ENCODE measurements at places on chromosomes 12 and 14. TPM values are rescaled to one million over a fixed set of nuclear protein-coding genes. Genes with fewer than 3 reads are reported as not detected.

DNA sequence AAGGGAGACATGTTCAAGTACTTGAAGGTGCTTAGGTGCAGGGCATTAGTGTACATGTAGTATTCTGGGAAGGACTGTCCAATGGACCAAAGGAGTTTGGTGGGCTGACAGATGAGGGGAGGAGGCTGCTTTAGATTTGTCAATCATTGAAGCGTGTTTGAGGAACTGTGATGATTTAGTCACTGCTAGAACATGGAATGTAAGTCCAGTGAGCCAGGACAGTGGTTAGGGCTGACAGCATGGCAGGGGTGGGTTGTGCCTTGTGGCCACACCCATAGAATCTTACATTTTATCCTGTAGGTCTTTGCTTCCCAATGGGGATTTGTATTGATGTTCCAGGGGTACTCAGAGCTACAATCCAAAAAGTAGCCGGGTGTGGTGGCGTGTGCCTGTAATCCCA, 24.6 kb downstream of the DIP2B start:
- DNase-seq: no peak

DNA sequence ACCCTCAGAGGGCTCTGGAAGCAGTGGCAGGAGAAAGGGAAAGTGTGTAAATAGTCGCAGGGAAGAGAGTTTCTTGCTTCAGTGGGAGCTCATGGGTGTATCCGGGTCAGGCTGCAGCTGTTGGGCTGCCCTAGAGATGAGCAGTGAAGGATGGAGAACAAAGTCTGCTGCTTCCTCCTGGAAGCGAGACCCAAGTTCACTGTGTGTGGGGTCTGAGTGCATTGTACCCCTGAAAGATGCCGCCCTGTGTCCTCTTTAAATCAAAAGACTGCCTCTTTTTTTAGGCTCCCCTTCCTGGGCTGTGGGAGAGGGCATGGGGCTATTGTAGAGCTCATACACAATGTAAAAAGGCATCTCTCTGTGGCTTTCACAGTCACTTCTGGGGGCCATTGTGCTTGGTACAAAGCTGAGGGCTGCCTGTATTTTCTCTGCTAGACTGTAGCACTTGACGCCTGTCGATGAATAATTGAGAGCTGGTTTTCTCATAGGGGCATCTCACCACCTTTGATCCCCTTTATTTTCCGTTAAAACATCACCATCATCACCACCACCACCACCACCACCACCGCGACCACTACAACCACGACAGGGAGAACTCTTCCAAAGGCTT, 16.7 kb downstream of the CHST11 start:
- DNase-seq: no peak

DNA sequence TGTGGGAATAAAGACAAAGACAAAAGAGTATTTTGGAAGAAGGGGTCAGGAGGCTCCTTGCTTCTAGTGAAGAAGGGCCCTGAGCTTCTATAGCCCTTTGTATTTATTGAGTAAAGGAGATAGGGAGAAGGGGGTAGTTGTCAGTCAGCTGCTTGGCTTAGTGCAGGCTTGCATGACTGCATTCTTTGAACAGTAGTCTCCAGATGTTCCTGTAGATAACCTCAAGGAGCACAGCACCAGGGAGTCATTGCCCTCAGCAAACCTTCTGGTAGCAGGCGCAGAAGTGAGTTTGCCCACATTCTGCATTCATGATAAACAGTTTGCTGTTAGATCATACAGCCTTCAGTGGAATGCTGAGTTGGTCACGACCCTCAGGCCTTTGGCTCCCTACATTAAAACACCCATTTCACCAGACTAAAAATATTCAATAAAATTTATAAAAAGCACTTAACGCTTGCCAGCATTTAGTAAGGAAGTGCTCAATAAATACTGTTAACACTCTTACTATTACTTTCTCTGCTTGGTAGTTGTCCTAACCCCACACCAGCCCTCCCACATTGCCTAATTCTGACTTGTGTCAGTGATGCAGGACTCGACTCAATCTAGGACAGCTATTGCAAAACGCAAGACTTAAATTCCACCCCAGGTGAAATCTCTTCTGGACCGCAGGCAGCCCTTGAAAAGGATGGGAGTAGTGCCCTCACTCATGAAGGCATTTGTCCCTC, 3.0 kb upstream of the DHRS4 start:
- no peak for DNase-seq

GRCh38 chr14:29102266-29102665, 335.7 kb downstream of the FOXG1 start:
- DNase-seq: no peak

GRCh38 chr14:33280646-33281045, 342.0 kb downstream of the NPAS3 start:
- no peak for DNase-seq

- DNase-seq: no peak
Observed at GRCh38 chr12:31315044-31315715, 10.8 kb downstream of the SINHCAF start.

GRCh38 chr12:130526813-130527212, 189.1 kb downstream of the PIWIL1 start:
- no peak for DNase-seq

GRCh38 chr12:123808167-123808566, 46.1 kb downstream of the DNAH10 start:
- DNase-seq: no peak

OR4E2 gene
- total RNA-seq: not detected

ADAMTS20 gene
- not detected for total RNA-seq

TMEM132C gene
- total RNA-seq: 1.0 TPM

SLC8B1 gene
- total RNA-seq: 11.5 TPM

All from left ventricle myocardium superior (tissue), 1 donor.